GM23338 (cell line): ENCODE measurements at places on chromosomes 1 and 21. TPM values are rescaled to one million over a fixed set of nuclear protein-coding genes. Genes with fewer than 3 reads are reported as not detected.
A peak's percentile ranks its signal among the peaks of the same experiment; 100 is the strongest.

DNA sequence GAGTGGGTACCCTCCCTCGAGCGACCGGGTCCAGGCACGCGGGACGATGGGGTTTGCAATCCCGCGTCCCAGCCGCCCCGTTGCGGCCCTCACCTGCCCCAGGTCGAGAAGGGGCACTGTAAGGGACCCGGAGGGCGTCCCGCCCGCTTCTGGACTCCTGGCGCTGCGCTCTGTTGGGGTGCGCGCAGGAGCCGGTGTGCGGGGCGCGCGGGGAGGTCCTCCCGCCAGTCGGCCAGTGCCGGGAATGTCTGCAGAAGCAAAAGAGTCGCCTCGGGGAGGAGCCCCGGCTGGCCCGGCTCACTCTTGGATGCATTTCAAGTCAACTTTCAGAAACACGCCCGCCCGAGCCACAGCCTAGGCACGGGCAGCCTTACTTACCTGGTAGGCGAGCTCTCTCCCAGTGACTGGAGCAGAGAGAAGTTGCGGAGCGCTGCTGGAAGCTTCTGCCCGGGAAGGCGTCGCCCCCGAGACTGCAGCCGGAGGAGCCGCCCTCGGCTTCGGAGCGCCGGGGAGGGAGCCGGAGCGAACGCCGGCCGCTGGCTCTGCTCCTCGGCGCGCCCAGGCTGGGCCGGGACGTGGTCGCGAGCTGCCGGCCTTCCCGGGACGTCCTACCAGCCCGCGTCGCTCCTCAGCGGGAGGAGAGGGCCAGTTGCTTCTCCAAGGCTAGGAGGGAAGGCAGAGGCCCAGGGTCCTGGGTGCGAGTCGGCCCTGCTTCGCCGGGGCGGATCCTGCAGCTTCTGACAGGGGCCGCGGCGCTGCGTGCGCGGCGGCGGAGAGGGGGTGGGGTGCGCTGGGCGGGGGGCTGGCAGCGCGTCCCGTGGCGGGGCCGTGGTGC is at the start of gene LMX1A:
Gene LMX1A (minus strand): TSS at position 739 of the 835 bp plus-strand sequence. CDS start 1,156 bp downstream, outside the sequence.
- H3K36me3 ChIP-seq = no peaks in the 10 kb centered on the region
- H3K4me3 ChIP-seq = peak within 1 kb of the TSS; percentile 71
- peaks cover 99% of the 10 kb centered on the region for H3K27me3 ChIP-seq
- DNase-seq = peak; percentile 67
- H3K4me1 ChIP-seq = peaks cover 44% of the 10 kb centered on the region

DNA sequence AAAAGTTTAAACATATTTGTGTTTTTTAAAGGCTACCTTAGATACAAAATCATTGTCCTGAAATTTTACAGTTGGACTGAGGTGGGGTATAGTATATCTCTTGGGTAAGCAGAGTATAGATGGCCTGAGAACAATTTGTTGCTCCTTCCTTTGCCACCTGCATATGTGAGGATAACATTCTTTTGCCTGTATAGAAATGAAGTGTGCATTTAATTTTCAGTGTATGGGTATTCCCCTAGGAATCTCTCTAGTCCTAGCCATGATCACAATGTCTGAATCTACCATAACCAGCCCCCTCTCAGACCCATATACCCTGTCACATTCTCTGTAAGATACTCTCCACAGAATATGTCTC is 1.9 kb upstream of the FCGR2A start:
- DNase-seq = no peak
- no peak overlapping the region for H3K4me3 ChIP-seq
- H3K4me1 ChIP-seq = peaks cover 4% of the 10 kb centered on the region; the same call in 1 of the 2 replicates

- H3K4me3 ChIP-seq = no peak overlapping the region
- H3K27me3 ChIP-seq = no peaks in the 10 kb centered on the region
- no peak for DNase-seq
- no peaks in the 10 kb centered on the region for H3K36me3 ChIP-seq
- H3K4me1 ChIP-seq = no peaks in the 10 kb centered on the region
Observed at GRCh38 chr21:36636016-36636415, 62.9 kb upstream of the SIM2 start.

DNA sequence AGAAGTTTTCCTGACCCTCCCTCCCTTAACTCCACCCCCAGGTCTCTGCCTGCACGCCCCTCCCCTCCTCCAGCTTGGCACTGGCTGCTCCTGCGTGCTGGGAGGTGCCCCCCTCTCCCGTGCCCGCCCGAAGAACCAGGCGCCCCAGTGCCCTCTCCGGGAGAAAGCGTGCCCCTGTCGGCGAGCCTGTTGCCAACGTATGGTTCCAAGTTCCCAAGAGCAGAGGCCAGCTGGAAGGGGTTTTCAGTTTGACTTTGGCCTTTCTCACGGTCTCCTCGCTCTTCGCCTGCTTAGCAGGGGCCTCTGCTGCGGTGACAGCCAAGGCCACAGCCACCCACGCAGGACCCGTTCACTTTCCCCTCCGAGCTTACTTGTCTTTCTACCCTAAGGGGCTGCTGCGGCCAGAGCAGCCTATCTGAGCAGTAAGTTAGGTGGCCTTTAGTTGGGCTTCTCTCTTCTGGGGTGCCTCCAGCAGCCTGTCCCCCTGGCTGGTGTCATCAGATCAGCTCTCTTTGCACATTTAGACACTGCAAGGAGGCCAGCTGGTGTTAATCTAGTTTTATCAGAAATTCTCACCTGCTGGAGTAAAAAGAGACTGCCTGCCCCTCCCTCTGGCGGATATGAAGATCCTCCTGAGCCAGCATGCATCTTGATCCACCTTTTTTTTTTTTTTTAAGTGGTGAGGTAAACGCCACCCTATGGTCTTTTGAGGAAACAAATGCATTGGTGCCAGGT is 1.5 kb downstream of the STUM start:
- no peaks in the 10 kb centered on the region for H3K36me3 ChIP-seq
- DNase-seq = peak; percentile 76
- peaks cover 8% of the 10 kb centered on the region for H3K4me1 ChIP-seq

DNA sequence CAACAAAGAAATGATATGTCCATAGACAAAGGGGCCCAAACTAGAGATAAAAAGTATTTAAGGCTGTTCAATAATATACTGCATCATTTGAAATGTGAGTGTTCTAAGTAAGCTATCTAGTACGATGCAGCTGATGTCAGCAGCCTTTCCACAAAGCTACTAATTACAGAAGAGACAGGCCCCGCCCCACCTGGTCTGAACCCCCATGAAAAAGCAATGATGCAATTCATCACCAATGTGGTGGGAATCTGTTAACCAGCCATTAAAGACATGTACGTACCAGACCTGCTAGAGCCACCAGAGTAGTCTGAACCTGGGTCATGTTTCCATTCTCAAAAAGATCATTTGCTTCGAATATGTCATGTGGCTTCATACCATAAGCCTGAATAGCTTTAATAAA is 25.1 kb downstream of the CNN3 start:
- peaks cover 2% of the 10 kb centered on the region; the same call in 1 of the 2 replicates for H3K4me1 ChIP-seq
- no peaks in the 10 kb centered on the region for H3K27me3 ChIP-seq
- no peak overlapping the region for H3K4me3 ChIP-seq
- peaks cover 50% of the 10 kb centered on the region for H3K36me3 ChIP-seq

- no peak for DNase-seq
- H3K4me3 ChIP-seq = no peak overlapping the region
- H3K36me3 ChIP-seq = peaks cover 51% of the 10 kb centered on the region
- no peak overlapping the region for H3K27ac ChIP-seq
Observed at GRCh38 chr1:150965605-150966004, 9.0 kb downstream of the CERS2 start.

GRCh38 chr1:23899070-23899469 is 14.1 kb downstream of the CNR2 start:
- H3K4me1 ChIP-seq = peaks cover 11% of the 10 kb centered on the region
- DNase-seq = no peak
- H3K27ac ChIP-seq = no peak overlapping the region

DNA sequence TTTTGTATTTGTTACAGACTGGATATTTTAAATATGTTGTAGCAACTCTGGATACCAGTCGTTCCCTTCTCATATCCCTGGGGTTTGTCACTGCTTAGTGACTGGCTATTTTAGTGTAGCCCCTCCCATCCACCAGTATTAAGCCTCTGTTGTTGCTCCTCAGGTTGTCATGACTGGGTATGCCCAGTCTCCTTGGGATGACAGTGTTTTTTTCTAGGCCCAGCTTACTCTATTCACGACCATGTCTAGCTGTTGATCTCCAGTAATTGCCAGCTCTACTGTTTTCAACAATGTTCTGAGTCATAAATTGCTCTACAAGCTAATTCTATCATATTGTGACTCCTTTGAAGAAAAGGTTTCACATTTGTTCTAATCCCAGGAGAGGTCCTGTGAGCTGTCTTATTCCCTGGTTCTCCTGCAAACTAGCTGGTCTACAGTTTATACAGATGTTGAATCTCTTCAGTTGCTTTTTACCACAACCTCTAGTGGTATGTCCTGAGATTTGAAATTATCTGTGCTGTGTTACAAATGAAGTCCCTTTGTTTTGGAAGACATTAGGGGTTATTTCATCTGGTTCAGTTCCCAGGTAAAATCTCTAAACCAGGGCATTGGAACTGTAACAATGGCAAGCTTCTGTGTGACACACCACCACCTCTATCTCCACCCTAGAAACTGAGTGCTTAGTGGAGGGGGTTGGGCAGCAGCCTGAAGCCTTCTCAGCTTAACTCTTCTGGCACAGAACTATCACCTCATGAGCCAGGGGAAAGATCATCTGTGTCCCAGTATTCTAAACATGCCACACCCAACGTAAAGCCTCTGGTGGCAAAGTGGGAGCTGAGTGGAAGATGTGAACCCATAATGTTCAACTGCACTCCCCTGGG is 124.6 kb downstream of the TRIM33 start:
- H3K27ac ChIP-seq = 0 out of 2 replicates have a peak overlapping the region, but pooled peaks have one; percentile 22
- H3K4me3 ChIP-seq = no peak overlapping the region
- H3K36me3 ChIP-seq = no peaks in the 10 kb centered on the region
- no peak for DNase-seq
- H3K4me1 ChIP-seq = no peaks in the 10 kb centered on the region; the same call in 1 of the 2 replicates

DNA sequence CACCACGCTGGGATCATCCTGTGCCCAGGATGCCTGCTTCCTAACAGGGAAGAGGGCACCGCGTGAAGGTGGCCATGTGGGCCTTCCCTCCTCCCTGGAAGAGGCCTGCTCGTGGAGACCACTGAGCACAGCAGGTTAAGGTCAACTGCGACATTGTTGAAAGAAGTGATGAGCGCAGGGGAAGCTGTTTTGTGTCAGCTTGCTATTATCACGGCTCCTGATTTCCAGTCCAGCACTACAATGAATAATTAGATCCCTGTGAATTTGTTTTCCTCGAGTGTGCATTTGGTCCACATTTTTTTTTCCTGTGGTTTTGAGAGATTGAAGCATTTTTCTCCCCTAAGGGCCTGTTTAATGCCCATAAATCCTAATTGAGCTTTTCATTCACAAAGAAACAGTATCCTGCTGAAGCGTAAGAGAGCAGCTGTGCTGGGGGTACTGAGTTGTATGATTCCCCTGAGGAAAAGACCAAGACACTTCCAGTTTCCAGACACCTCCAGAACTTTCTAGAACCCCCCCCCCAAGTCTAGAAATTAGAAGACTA is 204.9 kb downstream of the KCNJ6 start:
- no peak overlapping the region for H3K4me3 ChIP-seq
- no peak overlapping the region for H3K27ac ChIP-seq
- no peaks in the 10 kb centered on the region for H3K27me3 ChIP-seq
- no peaks in the 10 kb centered on the region for H3K4me1 ChIP-seq
- no peak for DNase-seq

GRCh38 chr1:74271503-74271902 is 36.3 kb downstream of the TNNI3K start:
- H3K27ac ChIP-seq = no peak overlapping the region
- no peak overlapping the region for H3K4me3 ChIP-seq
- peak; percentile 53 for DNase-seq
- no peaks in the 10 kb centered on the region for H3K36me3 ChIP-seq

DNA sequence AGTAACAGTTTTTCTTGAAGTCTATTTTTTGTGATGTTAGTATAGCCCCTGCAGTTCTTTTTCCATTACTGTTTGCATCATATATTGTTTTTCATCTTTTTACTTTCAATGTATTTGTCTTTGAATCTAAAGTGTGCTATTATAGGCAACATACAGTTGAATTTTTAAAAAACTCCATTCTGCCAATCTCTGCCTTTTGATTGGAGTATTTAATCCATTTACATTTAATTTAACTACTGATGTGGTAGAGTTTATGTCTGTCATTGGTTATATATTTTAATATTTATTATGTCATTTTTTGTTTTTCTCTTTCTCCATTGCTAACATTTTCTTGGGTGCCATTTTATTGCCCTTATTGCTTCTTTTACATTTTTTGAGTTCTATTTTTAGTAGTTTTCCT is 296.3 kb downstream of the HMCN1 start:
- no peak overlapping the region for H3K27ac ChIP-seq
- no peaks in the 10 kb centered on the region for H3K4me1 ChIP-seq

GRCh38 chr1:86018283-86018923 is 138.2 kb downstream of the COL24A1 start:
- H3K27me3 ChIP-seq = no peaks in the 10 kb centered on the region
- no peaks in the 10 kb centered on the region for H3K4me1 ChIP-seq
- no peaks in the 10 kb centered on the region for H3K36me3 ChIP-seq
- H3K27ac ChIP-seq = no peak overlapping the region
- DNase-seq = peak; percentile 68

DNA sequence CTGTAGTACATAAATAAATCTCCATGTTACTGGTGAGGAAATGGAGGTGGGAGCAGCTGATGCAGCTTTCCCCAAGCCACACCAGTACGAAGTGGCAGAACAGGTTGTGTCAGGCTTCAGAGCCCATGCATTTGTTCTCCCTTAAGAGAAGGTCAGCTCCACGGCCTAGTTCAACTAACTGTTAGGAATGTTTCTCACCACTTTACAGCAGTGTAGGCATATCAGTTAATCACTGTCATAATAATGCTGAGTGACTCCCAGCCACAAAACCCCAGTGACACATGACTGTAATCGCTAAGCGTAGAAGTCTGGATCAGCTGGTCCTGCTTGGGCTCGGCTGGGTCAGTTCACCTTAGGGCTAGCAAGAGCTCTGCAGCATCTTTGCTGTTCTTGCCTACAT is 90.4 kb downstream of the VPS26C start:
- no peaks in the 10 kb centered on the region for H3K4me1 ChIP-seq
- peak; percentile 20 for DNase-seq
- H3K4me3 ChIP-seq = no peak overlapping the region
- no peaks in the 10 kb centered on the region for H3K27me3 ChIP-seq
- no peaks in the 10 kb centered on the region for H3K36me3 ChIP-seq

GRCh38 chr1:111556325-111557037 is 53.0 kb upstream of the ADORA3 start:
- no peak for DNase-seq
- no peak overlapping the region for H3K27ac ChIP-seq
- H3K4me1 ChIP-seq = no peaks in the 10 kb centered on the region
- H3K4me3 ChIP-seq = no peak overlapping the region
- no peaks in the 10 kb centered on the region for H3K27me3 ChIP-seq
- H3K36me3 ChIP-seq = no peaks in the 10 kb centered on the region

GRCh38 chr1:64766429-64766828 is 21.6 kb downstream of the RAVER2 start:
- H3K4me3 ChIP-seq = no peak overlapping the region
- no peak overlapping the region for H3K27ac ChIP-seq
- H3K36me3 ChIP-seq = 0 out of 2 replicates have a peak, but pooled peaks cover 8% of the 10 kb centered on the region
- no peaks in the 10 kb centered on the region for H3K27me3 ChIP-seq
- DNase-seq = no peak

The COP1 gene
- 54.9 and 57.1 TPM in 2 replicates for total RNA-seq

The S100A7 gene
- not detected in 2 replicates for total RNA-seq

The TRIM58 gene
- total RNA-seq = 3.4 and 4.3 TPM in 2 replicates

The SIK1 gene
- 1.1 and 13.8 TPM in 2 replicates for total RNA-seq

The CHI3L1 gene
- 0.76 TPM in 1 of 2 replicates, not detected in the other for total RNA-seq
